CD4-positive, alpha-beta T cell (primary cell): ENCODE measurements at places on chromosomes 5 and 9.
A peak's percentile ranks its signal among the peaks of the same experiment; 100 is the strongest.

DNA sequence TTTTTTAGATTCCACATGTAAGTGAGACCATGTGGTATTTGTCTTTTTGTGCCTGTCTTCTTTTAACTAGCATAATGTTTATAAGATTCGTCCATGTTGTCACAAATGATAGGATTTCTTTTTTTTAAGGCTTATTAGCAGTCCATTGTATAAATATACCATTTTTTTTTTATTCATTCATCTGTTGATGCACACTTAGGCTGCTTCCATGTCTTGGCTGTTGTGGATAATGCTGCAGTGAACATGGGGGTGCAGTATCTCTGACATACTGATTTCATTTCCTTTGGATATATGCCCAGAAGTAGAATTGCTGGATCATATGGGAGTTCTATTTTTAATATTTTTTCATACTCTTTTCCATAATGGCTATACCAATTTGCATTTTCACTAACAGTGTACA, 48.7 kb downstream of the KIAA1958 start:
- no peak for DNase-seq
- no peak overlapping the region for H3K4me3 ChIP-seq
- H3K27me3 ChIP-seq = no peaks in the 10 kb centered on the region
- H3K4me1 ChIP-seq = no peaks in the 10 kb centered on the region

- no peaks in the 10 kb centered on the region for H3K4me1 ChIP-seq
- H3K36me3 ChIP-seq = no peaks in the 10 kb centered on the region
- H3K27me3 ChIP-seq = no peaks in the 10 kb centered on the region
- no peak overlapping the region for H3K4me3 ChIP-seq
- H3K27ac ChIP-seq = no peak overlapping the region
- DNase-seq = no peak
These were observed 72.9 kb downstream of the ARSB start for GRCh38 chr5:78912085-78912771.

- DNase-seq = no peak
- H3K4me3 ChIP-seq = no peak overlapping the region
- H3K4me1 ChIP-seq = no peaks in the 10 kb centered on the region
- H3K27me3 ChIP-seq = no peaks in the 10 kb centered on the region
- H3K36me3 ChIP-seq = no peaks in the 10 kb centered on the region
- H3K27ac ChIP-seq = no peak overlapping the region
These were observed 25.8 kb downstream of the DIRAS2 start for GRCh38 chr9:90616806-90617205.

DNA sequence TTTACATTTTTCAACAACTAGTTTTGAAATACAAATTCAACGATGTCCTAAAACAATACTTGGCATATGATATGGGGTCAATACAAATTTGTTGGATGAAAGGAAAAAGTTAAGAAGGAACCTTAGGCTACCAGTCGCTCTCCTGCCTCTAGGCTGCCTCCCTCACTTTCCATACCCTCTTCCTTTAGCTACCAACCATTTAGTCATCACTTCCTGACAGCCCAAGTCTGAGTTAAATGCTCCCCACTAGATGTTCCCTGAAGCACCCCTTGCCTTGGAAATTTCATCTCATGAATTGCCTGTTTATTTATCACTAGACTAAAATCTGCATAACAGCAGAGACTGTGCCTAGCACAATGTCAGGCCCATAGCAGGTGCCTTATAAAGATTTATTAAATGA, 2.7 kb upstream of the LARS1 start:
- no peaks in the 10 kb centered on the region for H3K27me3 ChIP-seq
- H3K36me3 ChIP-seq = no peaks in the 10 kb centered on the region
- H3K4me1 ChIP-seq = peaks cover 29% of the 10 kb centered on the region
- no peak overlapping the region for H3K27ac ChIP-seq
- no peak overlapping the region for H3K4me3 ChIP-seq

- no peaks in the 10 kb centered on the region for H3K27me3 ChIP-seq
- no peaks in the 10 kb centered on the region for H3K36me3 ChIP-seq
- H3K27ac ChIP-seq = no peak overlapping the region
- no peak overlapping the region for H3K4me3 ChIP-seq
- peaks cover 7% of the 10 kb centered on the region for H3K4me1 ChIP-seq
These were observed 68.5 kb downstream of the KLHL3 start for GRCh38 chr5:137667341-137667740.

GRCh38 chr5:112418659-112419163, 366 bp downstream of the EPB41L4A start:
- no peaks in the 10 kb centered on the region for H3K36me3 ChIP-seq
- DNase-seq = no peak
- peak overlapping the region; percentile 10 for H3K4me3 ChIP-seq
- H3K27me3 ChIP-seq = peaks cover 57% of the 10 kb centered on the region
- peaks cover 20% of the 10 kb centered on the region for H3K4me1 ChIP-seq
- H3K27ac ChIP-seq = no peak overlapping the region

GRCh38 chr9:79300068-79300467, 271.7 kb upstream of the TLE4 start:
- H3K4me1 ChIP-seq = no peaks in the 10 kb centered on the region
- H3K27me3 ChIP-seq = no peaks in the 10 kb centered on the region
- H3K27ac ChIP-seq = no peak overlapping the region
- no peaks in the 10 kb centered on the region for H3K36me3 ChIP-seq

- no peak overlapping the region for H3K27ac ChIP-seq
- no peak overlapping the region for H3K4me3 ChIP-seq
- peaks cover 57% of the 10 kb centered on the region for H3K27me3 ChIP-seq
- H3K4me1 ChIP-seq = peaks cover 10% of the 10 kb centered on the region
- no peak for DNase-seq
- H3K36me3 ChIP-seq = no peaks in the 10 kb centered on the region
These were observed 32.6 kb downstream of the PAX5 start for GRCh38 chr9:37001459-37001858.
